ENCODE measurements at places on chromosomes 12 and 14. TPM values are rescaled to one million over a fixed set of nuclear protein-coding genes. Genes with fewer than 3 reads are reported as not detected.

Gene KDM2B
- total RNA-seq: 20.7 TPM

Gene DYRK4
- total RNA-seq: 5.1 TPM

Gene NUAK1
- 31.5 TPM for total RNA-seq

Gene CLEC1B
- total RNA-seq: not detected

Gene NTS
- total RNA-seq: 2.2 TPM

Gene HCAR3
- total RNA-seq: 2.6 TPM

Gene TMEM106C
- 54.4 TPM for total RNA-seq

Gene CDH24
- 4.5 TPM for total RNA-seq

Gene CLEC2A
- total RNA-seq: not detected

Gene FAM222A
- total RNA-seq: 3.1 TPM

Gene CEBPE
- total RNA-seq: not detected

Gene AMDHD1
- not detected for total RNA-seq

Gene SLC17A8
- 3.2 TPM for total RNA-seq

Gene OR8S1
- total RNA-seq: not detected

Gene MEG3
- total RNA-seq: 1,377 TPM

Gene PPP4R3A
- total RNA-seq: 108 TPM

Gene DCP1B
- total RNA-seq: 6.2 TPM

Gene PTPRO
- 1.2 TPM for total RNA-seq

Gene OR6C2
- total RNA-seq: not detected

Measured in tongue (tissue), 3 donors.